ENCODE measurements at places on chromosomes 2 and 18. TPM values are rescaled to one million over a fixed set of nuclear protein-coding genes. Genes with fewer than 3 reads are reported as not detected.

DNA sequence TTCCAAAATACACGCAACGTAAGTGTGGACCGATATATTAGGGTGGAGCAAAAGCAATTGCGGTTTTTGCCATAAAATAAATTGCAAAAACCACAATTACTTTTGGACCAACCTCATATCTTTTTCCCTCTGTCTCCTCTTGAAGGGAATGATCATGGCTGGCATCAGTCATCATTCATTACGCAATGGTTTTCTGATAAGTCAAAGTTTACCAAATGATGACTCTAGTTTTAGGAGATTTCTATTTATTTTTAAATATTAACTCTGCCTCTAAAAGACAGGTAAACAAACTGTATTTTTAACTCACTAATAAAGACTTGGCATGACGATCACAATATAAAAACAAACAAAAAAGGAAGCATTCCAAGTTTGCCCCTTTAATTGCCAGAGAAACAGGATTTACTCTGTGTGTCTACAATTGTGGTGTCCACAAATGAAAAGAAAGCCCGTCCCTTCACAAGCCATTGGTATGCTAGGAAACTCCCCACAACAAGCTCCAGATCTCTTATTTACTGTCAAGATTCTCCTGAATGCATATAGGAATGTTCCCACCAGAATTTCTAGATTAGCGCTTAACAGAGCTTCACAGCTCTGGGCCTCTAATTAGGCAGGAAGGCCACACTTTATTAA is 61.3 kb downstream of the IRS1 start:
- H3K27ac ChIP-seq: no peak overlapping the region
- no peaks in the 10 kb centered on the region for H3K4me1 ChIP-seq
- DNase-seq: no peak
- H3K27me3 ChIP-seq: no peaks in the 10 kb centered on the region

DNA sequence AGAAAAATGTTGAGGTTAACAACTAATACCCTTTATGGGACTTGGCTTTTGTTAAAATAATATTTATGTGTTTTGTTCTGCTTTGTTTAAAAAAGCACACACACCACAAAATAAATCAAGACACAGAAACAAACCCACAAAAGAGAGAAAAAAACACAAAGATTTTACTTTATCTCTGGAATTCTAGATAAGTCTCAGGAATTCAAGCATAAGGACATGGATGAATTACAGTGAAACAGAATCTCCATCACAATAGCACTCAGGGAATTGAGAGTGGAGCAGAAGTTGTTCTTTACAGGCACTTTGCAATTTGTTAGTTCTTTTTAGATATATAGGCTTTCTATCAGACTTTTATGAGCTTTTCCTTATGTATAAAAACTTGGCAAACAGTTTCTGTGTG is 360.9 kb upstream of the ZC3H15 start:
- H3K36me3 ChIP-seq: no peaks in the 10 kb centered on the region
- no peaks in the 10 kb centered on the region for H3K27me3 ChIP-seq
- H3K4me1 ChIP-seq: no peaks in the 10 kb centered on the region
- no peak overlapping the region for H3K4me3 ChIP-seq

The IL36G gene
- total RNA-seq: not detected

DNA sequence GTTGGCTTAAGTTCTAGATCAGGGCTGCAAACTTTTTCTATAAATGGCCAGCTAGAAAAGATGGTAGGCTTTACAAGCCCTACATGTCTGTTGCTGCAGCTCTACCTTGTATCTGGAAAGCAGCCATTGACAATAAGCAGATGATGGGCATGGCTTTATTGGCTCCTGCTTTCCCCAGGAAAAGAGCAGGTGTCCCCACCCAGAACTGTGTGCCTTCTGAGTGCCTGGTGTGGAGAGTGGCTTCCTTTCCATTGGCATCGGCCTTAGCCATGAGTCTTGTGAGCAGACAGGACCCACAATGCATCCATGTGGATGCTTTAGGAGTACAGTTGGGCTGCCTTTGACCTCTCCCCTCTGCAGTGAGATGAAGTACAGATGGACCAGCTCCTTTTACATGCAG is 120.2 kb downstream of the CD8B2 start:
- no peaks in the 10 kb centered on the region for H3K36me3 ChIP-seq
- no peaks in the 10 kb centered on the region for H3K4me1 ChIP-seq

The RTP5 gene
- not detected for total RNA-seq

DNA sequence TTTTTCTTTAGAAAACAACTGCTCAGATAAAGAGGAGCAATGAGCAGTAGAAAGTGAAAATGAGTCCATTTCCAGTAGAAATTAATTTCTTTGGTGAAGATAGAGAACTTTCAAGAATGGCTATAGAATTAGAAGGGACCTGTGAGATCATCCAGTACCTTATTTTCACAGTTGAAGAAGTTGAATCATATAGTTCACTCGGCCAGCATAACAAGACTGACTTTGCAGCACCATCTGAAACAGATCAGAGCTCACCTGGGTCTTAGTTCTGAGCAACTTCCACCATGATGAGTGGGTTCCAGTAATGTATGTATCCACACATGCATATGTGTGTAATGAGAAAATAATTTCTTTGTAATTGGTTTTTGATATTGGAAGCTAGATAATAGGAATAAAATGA is 58.6 kb downstream of the CERS6 start:
- no peaks in the 10 kb centered on the region for H3K4me1 ChIP-seq
- no peaks in the 10 kb centered on the region for H3K36me3 ChIP-seq

The PARD3B gene
- total RNA-seq: not detected

- H3K27ac ChIP-seq: no peak overlapping the region
- no peaks in the 10 kb centered on the region for H3K4me1 ChIP-seq
- H3K36me3 ChIP-seq: no peaks in the 10 kb centered on the region
- no peaks in the 10 kb centered on the region for H3K27me3 ChIP-seq
- H3K4me3 ChIP-seq: no peak overlapping the region
Measured at GRCh38 chr2:67797801-67798540, 264.8 kb downstream of the C1D start.

DNA sequence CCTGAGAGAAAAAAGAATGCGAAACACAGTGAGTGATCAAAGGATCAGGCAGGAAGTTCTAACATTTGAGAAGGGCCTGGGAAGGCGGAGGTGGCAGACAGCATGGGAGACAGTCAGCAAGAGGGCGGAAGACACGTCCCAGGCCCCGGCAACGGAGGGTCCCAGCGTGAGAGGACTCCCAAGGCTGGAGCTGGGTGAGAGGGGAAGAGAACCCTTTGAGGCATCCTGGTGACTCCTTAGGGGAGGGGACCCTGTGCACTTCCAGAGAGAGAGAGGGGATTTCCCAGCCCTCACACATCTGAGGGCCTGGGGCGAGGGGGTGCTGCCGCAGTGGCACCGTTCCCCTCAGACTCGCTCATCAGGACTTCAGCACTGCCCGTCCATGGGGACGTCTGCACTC is 133.4 kb downstream of the RTP5 start:
- no peaks in the 10 kb centered on the region for H3K27me3 ChIP-seq
- no peak overlapping the region for H3K4me3 ChIP-seq
- DNase-seq: no peak
- H3K27ac ChIP-seq: no peak overlapping the region
- H3K36me3 ChIP-seq: peaks cover 2% of the 10 kb centered on the region

- H3K4me1 ChIP-seq: no peaks in the 10 kb centered on the region
- no peak for DNase-seq
- no peak overlapping the region for H3K27ac ChIP-seq
- H3K36me3 ChIP-seq: no peaks in the 10 kb centered on the region
- H3K4me3 ChIP-seq: no peak overlapping the region
Measured at GRCh38 chr2:24466871-24467870, 23.9 kb upstream of the NCOA1 start.

The IL1F10 gene
- total RNA-seq: not detected

- no peak for DNase-seq
- no peak overlapping the region for H3K27ac ChIP-seq
- H3K36me3 ChIP-seq: no peaks in the 10 kb centered on the region
- H3K4me1 ChIP-seq: no peaks in the 10 kb centered on the region
- no peaks in the 10 kb centered on the region for H3K27me3 ChIP-seq
Measured at GRCh38 chr2:174802459-174802858, 38.2 kb upstream of the CHRNA1 start.

The DNAH7 gene
- 0.05 TPM for total RNA-seq

The IRS1 gene
- 11.9 TPM for total RNA-seq

The SCLY gene
- total RNA-seq: 36.6 TPM

GRCh38 chr2:133941666-133942065 is 312.2 kb upstream of the MGAT5 start:
- H3K36me3 ChIP-seq: no peaks in the 10 kb centered on the region
- H3K4me1 ChIP-seq: peaks cover 8% of the 10 kb centered on the region
- no peak overlapping the region for H3K27ac ChIP-seq

The M1AP gene
- total RNA-seq: not detected

- no peaks in the 10 kb centered on the region for H3K4me1 ChIP-seq
- no peaks in the 10 kb centered on the region for H3K36me3 ChIP-seq
- H3K4me3 ChIP-seq: no peak overlapping the region
- DNase-seq: no peak
Measured at GRCh38 chr2:212712466-212712865, 173.9 kb upstream of the ERBB4 start.

The SOCS6 gene
- total RNA-seq: 1.1 TPM

The CCDC150 gene
- 4.9 TPM for total RNA-seq

GRCh38 chr2:19140463-19141208 is 217.8 kb downstream of the OSR1 start:
- H3K4me1 ChIP-seq: no peaks in the 10 kb centered on the region
- no peak overlapping the region for H3K27ac ChIP-seq
- no peaks in the 10 kb centered on the region for H3K36me3 ChIP-seq

GRCh38 chr2:111905990-111906735 is 7.8 kb downstream of the MERTK start:
- no peaks in the 10 kb centered on the region for H3K36me3 ChIP-seq
- peaks cover 15% of the 10 kb centered on the region for H3K4me1 ChIP-seq
- peak; percentile 57 for DNase-seq
- peaks cover 6% of the 10 kb centered on the region for H3K27me3 ChIP-seq
- H3K4me3 ChIP-seq: no peak overlapping the region
- H3K27ac ChIP-seq: no peak overlapping the region
